BJ (cell line): ENCODE measurements at places on chromosomes 5 and 9.

DNA sequence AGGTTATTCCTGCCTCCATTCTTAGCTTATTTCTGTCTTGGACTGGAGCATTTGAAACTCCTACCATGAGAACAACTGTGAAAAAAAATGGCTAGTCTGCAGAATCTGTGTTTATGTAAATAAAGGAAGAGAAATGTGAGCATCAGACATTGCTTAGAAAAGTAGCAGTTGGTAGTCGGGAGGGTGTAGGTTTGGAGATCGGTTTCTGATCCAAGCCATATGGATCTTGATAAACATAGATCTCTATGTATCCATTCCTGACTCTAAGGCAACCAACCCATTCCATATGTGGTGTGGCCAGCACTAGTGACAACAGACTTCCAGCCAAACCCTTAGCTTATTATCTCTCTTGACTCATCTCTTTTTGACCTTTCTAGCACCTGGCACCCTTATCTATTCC lies 127.1 kb downstream of the NMUR2 start:
- DNase-seq = no peak

DNA sequence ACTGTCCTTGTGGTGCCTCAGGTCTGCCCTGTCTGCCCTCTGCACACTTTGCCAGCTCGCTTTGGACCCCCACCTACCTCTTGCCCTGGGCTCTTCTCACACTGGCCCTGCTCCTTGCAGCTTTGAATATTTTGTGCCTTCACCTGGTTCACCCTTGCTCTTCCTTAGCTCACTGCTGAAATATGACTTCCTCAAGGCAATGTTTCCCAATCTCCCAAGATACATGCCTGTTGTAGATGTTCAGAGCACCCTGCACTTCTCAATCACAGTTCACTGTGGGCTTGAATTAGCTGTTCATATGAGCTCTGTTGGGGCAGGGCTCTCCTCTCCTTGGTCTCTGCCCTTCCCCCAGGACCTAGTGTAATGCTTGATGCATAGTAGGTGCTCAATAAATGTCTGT lies 8.0 kb downstream of the AFAP1L1 start:
- DNase-seq = no peak

DNA sequence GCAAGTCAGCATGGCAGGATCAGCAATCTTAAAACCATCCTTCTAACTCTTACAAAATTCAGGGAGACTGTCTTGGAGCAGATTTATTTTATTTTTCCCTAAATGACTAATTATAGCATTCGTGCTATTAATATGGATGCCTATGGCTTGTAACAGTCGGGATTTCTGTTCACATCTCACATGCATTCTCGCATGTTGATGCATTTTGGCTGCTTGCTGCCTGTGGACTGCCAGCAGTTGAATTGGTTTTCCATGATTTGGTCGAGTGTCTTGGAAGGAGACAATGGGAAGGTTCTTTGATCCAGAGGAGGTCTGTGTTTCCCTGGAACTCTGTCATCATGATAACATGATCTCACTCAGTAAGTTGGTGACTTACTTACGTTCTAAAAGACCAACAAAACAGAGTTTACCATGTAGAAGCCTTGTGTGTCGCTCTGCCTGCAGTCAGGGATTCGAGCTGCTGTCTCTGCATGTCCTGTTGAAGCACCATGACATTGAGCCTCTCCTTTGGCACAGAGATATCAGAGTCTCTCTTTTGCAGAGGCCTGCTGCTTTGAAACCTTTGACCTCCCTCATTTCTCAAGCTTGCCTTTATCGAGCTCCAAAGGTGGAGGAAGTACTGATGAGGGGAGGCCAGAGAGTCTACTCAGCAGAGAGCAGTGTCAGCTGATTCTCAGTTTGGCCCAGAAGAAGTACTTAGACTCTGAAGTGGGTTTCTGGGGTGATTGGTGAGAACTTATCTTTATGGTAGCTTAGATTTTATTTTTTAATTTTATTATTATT lies 82.4 kb downstream of the ARHGAP26 start:
- DNase-seq = no peak

GRCh38 chr9:118652912-118653311 lies 716.3 kb downstream of the BRINP1 start:
- DNase-seq = no peak

DNA sequence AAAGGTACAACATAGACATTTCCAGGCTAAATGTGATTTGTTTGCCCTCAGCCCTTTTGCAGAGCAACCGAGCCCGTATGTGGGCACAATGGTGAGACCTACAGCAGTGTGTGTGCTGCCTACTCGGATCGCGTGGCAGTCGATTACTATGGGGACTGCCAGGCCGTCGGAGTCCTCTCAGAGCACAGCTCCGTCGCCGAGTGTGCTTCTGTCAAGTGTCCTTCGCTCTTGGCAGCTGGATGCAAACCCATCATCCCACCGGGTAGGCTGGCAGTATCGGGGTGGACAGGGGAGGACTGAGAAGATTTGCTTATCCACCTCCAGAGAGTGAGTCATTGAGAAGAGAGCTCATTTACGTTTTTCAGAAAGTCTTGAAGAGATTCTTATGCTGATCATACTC lies 17.8 kb upstream of the GLIPR2 start:
- DNase-seq = no peak
